Activated naive CD4-positive, alpha-beta T cell treated with anti-CD3 and anti-CD28 coated beads, Interleukin-2, amount 50 U/mL, for 16 hours (primary cell): ENCODE measurements at places on chromosomes 6 and 20.

GRCh38 chr20:5780846-5781217 lies 30.6 kb downstream of the SHLD1 start:
- no peak for DNase-seq

- no peak for DNase-seq
These were observed 128.5 kb downstream of the HFE start for GRCh38 chr6:26215585-26216358.

DNA sequence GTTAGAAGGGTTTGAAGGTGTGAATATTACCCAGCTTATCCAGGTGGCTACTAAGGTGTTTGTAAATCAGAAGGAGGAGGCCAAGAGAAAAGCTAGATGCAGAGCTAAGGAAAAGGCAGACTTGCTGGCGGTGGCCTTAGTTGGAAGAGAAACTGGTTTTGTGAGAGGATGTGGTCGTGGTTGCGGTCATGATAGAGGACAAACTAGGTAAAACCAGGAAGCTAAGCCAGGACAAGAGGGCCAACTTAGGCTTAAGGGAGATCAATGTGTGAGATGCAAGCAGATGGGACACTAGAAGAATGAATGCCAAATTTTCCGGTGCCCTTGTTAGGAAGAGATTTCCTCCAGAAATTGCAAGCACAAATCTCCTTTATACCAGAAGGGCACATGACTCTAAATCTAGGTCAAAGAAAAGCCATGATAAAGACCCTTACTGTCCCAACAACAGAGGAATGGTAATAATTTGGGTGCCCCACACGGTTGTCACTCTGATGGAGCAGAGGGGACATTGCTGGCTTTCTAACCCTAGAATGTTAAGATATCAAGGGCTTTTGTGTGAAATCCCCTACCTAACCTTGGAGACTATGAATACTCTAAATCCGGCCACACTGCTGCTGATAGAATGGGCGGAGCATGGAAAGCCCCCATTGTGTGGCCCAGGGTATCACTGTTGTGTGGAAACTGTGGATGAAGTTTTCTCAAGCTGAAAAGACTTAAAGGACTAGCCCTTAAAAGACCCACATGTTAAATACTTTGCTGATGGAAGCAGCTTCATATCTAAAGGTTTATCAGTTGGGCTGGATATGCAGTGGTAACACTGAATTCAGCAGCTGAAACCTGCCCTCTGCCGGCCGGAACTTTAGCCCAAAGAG lies 7.8 kb downstream of the IL22RA2 start:
- no peak for DNase-seq

GRCh38 chr6:153131037-153131981 lies at the start of gene RGS17:
RGS17 (minus strand) TSS chr6:153131282; CDS start chr6:153044018, 87,264 bp downstream.
- no peak for DNase-seq

DNA sequence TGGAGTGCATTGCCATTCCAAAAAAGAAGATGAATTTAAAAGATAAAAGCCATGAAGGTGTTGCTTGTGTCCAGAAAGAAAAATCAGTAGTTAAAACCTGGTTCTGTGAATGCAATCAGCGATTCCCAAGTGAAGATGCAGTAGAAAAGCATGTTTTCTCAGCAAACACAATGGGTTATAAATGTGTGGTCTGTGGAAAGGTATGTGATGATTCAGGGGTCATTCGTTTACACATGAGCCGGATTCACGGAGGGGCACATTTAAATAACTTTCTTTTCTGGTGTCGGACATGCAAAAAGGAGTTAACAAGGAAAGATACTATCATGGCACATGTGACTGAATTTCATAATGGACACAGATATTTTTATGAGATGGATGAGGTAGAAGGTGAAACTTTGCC lies 24.7 kb upstream of the BAG2 start:
- no peak for DNase-seq

GRCh38 chr20:48286601-48287000 lies 501.3 kb upstream of the SULF2 start:
- no peak for DNase-seq

- no peak for DNase-seq
These were observed 89.7 kb downstream of the MDGA1 start for GRCh38 chr6:37607944-37608343.

GRCh38 chr6:10518557-10519407 lies 2.4 kb upstream of the GCNT2 start:
- no peak for DNase-seq

DNA sequence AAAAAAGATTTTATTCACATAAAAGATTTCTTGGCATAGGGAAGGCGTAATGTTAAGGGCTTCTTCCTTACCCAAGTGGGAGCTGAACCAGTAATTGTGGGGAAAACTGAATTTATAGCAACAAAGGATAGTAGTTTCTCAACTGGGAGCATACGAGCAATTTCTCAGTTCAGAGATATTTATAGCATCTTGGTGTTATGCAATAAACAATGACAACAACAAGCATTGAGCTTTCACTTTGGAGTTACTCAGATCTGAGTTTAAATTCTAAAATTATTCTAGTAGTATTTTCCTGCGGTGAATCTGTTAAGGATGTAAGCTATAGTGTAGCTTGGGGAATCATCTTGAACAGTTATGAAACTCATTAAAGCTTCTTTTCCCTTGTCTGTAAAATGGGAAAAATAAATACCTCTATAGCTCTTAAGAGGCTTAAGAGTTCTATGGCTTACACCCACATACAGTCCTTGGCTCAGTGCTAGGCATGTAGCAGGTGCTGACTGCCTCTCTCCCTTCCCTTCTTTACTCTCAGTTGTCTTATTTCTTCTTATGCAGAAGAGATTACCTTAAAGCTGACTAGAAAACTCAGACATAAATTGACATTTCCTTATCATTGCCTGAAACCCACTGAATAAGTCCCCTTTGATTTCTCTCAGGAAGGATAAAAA lies 58.8 kb downstream of the SAMD5 start:
- DNase-seq: no peak

DNA sequence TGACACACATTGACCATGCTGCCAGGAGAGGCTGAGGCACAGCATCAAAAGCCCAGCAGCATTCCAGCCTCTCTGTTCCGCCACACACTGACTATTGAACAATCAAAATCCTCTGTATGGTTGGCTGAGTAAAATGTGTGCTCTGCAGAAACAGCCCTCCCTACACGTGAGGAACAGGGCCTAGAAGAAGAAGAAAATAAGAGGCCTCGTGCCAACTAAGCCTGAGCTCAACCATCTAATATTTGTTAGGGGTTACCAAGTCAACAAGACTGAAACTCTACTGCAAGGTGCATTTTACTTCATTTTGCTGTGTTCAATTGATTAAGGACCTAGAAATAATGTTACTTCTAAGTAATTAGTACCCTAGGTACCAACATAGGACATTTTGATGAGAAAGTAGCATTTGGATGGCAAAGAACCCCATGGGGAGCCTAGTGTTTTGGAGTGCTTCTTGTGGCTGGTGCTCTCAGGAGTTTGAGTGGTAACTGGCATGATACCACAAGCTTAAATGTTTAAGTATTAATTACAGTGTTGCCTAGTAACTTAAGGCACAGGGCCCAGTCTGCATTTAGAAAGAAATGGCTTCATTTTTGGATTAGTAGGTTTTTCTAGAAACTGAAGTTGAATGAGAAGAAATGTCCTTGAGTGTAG lies 146.6 kb upstream of the PLN start:
- DNase-seq: no peak

DNA sequence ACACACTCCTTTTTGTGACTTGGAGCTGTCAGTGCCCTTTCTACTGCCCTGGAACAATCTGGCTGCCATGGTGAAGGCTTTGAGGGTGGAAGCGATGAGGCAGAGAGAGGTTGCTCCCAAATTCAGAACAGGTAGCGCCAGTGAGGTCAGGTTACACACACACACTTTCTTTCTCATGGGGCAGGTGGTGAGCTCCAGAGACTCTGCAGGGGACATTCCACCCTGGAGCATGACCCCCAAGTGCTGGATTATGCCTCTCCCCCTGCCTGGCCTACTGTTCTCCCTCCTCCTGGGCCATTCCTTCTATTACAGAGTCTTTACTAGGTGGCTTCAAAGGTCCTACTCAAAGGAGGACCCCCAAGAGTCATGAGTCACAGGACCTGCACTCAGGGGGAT lies 98.0 kb downstream of the EYA2 start:
- DNase-seq: no peak

GRCh38 chr20:8457978-8458377 lies 325.9 kb downstream of the PLCB1 start:
- no peak for DNase-seq

- no peak for DNase-seq
These were observed 31.2 kb downstream of the RREB1 start for GRCh38 chr6:7138921-7139358.

- DNase-seq: no peak
These were observed 92.9 kb upstream of the SHLD1 start for GRCh38 chr20:5657190-5657875.

DNA sequence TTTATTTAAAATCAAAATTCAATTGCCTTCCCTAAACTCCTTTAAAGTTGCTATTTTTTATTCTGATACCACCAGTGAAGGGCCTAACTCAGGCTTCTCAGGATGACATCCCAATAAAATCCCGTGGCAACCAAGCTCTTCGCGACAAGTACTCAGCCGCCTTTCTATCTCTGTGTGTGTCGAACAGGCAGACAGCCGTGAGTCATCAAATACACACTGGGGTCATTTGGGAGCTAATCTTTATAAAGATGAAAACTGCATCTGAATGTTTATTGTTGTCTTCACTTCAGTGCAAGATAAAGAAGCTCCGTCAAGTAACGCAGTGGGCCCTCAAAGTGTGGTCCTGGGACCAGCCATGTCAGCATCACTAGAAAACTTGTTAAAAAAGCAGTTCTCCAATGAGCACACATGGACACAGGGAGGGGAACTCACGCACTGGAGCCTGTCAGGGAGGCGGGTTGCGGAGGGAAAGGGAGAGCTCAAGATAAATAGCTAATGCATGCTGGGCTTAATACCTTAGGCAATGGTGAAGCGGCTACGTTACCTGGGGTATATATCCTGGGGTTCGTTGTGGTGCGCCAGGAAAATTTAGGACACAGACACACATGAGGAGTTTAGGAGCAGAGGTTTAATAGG lies 119.3 kb downstream of the RNF144B start:
- no peak for DNase-seq

- no peak for DNase-seq
These were observed 38.7 kb downstream of the CNKSR3 start for GRCh38 chr6:154471609-154472362.
